Activated naive CD8-positive, alpha-beta T cell treated with anti-CD3 and anti-CD28 coated beads, Interleukin-2, amount 10 ng/mL, durations not matched to agents 7 days and 5 days (primary cell): ENCODE measurements at places on chromosomes 1 and 21. TPM values are rescaled to one million over a fixed set of nuclear protein-coding genes. Genes with fewer than 3 reads are reported as not detected.

CHODL gene
- 0.28 TPM for total RNA-seq

SEMA6C gene
- total RNA-seq = 6.0 TPM

CASQ1 gene
- total RNA-seq = not detected

ATXN7L2 gene
- total RNA-seq = 10.4 TPM

OR2T10 gene
- not detected for total RNA-seq

HSD11B1 gene
- not detected for total RNA-seq

C1orf116 gene
- not detected for total RNA-seq

PIK3R3 gene
- total RNA-seq = 3.4 TPM

RHOU gene
- total RNA-seq = 7.7 TPM

LRRC71 gene
- not detected for total RNA-seq

NIT1 gene
- 44.7 TPM for total RNA-seq

OR2L3 gene
- not detected for total RNA-seq

VCAM1 gene
- total RNA-seq = 0.53 TPM

- DNase-seq = no peak
Observed at GRCh38 chr1:77038000-77038399, 170.7 kb downstream of the ST6GALNAC5 start.

GRCh38 chr1:81432654-81433109 is 368.1 kb upstream of the ADGRL2 start:
- no peak for DNase-seq

GRCh38 chr1:147892216-147892615 is 10.4 kb upstream of the GJA8 start:
- DNase-seq = no peak

GRCh38 chr1:171596119-171596518 is 25.9 kb upstream of the MYOCOS start:
- no peak for DNase-seq

DNA sequence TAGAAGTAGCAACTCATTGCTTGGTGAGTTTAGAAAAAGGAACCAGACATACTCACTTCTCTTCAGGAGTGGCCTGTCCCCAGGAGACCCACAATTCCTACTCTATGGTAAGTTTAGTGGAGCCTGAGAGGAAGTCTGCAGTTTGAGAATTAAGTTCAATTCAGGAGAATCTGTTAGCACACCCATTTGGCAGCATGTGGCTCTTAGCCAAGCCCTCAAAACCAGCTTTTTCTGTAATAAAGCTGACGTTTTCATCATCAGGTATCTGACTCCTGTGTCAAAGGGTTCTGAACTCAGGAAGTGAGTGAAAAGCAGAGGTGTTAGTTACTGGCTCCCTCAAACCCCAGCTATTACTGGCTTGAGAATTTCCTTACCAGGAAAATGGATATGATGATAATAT is 20.4 kb upstream of the RGS16 start:
- no peak for DNase-seq

- no peak for DNase-seq
Observed at GRCh38 chr1:67194209-67194863, 28.1 kb downstream of the IL23R start.

- DNase-seq = no peak
Observed at GRCh38 chr1:111442457-111442856, 6.6 kb downstream of the WDR77 start.

GRCh38 chr21:14405225-14405624 is 22.3 kb upstream of the HSPA13 start:
- no peak for DNase-seq

DNA sequence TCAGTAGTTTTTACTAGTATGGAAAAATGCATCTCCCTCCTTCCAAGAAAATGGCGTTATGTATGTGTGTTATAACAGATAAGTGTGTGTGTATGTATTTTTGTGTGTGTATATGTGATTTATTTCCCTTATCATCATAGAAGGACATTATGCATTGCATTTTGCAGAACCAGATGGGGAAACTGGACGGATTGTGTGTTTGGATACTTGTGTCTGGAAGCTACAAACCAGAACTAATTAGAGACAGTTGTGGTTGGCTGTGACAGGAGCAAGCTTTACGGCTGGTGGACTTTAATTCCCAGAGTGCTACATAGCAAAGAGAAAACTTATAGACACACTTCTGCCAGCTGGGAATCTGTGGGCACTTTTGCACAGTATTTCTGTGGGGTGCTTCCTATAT is 162.5 kb downstream of the RWDD3 start:
- no peak for DNase-seq

- DNase-seq = no peak
Observed at GRCh38 chr1:76023669-76024435, 50.7 kb upstream of the ST6GALNAC3 start.

DNA sequence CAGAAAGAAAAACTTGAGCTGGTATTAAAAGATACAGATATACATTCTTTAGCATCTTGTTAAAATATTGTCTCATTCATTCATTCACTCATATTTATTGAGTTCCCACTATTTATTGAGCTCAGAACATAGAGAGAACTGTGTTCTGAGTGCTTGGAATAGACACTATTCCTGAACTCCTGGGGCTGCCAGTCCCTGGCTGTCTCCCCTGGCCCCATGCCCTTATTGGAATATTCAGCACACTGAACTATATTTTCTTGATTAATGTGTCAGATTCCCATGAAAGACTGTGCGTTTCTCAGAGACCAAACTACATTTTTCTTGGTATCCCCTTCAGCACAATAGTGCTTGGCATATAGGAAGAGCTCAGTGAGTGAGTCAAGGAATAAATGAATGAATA is 44.0 kb upstream of the DAB1 start:
- DNase-seq = no peak

DNA sequence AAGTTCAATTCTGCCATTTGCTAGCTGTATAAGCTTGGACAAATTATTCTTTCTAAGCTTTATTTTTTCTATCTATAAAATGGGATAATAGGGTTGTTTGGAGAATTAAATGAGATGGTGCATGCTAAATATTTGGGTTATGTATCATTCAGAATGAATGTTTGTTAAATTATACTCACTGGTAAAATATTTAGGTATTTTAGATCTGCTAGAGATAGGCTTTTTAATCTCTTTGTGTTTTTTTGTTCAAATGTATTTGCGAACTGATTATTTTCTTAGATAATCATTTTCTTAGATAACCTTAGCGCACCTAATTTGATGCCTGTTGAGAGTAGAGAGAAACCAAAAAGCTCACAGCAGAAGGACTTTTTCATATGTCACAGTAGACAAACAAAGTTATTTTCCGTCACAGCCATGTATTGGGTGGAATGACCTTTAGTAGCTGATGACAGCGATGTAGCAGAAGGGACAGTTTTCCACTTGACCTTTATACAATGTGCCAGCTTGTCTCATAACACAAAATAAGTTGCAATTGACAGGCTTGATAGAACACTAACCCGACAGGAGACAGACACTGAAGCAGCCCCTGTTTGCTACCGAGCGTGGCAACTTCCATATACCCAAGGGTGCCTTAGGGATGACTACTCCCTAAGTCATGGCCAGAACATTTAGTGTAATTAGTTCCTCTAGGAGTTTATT is 93.0 kb downstream of the DISC1 start:
- DNase-seq = no peak

DNA sequence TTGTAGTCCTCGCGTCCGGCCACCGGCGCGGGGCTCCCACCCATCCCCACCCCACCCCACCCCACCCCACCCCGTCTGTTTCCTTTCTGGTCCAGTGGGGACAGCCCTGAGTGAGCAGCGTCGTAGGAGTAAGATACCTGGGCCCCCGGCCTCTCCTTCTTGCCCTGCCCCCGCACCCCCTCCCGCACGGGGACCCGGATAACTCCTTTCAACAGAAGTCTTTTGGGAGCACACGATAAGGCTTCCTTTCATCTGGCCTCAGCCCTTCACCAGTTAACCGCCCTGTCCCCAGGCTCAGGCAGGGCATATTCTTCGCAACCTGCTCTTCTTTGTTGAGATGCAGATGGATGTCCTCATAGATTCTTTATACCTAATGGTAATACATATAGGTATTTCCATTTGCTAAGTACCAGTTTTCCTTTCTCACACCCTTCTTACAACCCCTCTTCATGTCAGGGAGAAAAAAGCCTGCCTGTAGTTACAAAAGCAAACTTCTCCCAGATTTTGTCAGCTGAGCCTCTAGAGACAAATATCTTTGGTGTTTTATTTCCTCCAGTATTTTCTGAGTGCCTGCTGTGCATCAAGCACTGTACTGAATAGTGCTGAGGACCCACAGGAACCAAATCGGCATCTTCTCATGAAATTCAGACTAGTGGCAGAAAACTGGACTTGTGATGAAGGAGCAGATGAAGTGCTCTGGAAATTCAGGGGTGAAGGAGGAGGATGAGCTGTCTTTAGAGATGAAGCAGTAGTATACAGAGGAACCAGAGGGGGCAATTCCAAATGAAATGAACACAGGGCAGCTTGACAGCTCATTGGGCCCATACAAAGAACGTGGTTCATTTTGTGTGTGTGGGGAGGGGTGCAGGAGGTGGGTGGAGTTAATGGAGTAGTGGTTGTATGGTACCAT is 33.6 kb downstream of the SLC2A1 start:
- DNase-seq = no peak

GRCh38 chr1:163610486-163610885 is 288.7 kb downstream of the NUF2 start:
- no peak for DNase-seq

DNA sequence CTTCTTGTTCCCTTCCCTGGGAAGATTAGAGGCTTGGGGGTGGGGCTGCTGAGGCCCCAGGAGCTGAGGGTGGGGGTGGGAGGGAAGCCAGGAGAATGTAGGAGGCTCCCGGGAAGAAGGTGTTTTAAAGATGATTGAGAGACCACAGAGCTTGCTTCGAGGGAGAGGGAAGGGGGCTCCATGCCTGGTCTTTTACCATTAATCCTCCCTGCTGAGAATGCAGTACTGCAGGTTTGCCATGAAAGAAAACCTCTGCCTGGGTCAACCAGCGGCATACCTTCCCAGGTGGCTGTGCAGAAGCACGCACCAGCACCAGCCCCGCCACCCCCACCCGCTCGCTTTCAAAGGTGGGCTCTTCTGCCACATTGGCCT is 15.4 kb downstream of the ABCA4 start:
- no peak for DNase-seq

DNA sequence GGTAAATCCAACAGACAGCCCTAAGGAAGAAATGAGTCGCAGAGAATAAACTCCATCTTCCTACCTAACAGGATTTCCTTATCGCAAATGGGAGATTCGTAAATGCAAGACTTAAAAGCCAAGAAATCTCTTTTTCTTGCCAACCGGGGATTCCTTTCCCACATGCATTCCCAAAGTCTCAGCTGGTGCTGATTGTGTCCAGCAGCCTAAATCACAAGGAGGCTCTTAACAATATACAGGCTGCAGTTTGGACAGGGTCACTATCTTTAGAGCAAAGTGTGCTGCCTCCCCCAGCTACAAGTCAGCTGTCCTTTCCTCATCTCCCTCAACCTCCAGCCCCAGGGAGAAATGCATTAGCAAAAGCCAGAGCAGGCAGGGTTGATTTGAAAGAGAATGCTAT is 189.8 kb upstream of the PLXNA2 start:
- DNase-seq = no peak

- DNase-seq = no peak
Observed at GRCh38 chr1:224670506-224670905, 54.4 kb downstream of the CNIH3 start.

DNA sequence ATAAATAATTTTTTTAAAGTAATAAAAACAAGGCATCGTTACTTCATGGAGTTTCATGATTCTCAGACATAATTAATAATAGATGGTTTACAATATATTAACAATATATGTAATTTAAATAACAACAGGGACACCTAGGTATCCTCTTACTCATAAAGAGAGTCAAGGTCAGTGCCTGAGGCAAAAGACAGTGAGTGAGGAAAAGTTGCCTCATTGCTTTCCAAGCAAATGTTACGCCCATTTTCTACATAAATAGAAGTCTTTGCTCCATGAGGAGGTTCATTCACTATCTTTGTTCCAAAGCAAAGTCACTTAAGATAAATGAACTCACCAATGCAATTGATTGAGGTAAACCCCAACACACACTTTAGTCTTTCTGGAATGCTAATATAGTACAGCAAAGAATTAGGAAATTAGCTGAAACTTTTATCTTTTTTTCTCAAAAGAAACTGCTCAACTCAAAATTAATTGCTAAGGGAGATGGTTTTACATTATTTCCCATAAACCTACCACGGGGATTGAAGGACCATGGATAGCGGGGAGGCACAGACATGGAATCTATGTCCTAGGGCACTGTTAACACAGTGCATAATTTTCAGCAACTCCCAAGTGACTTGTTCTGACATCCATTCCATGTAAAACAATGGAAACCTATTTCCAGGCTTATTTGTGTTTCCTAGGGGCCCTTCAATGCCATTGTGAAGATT is 19.6 kb downstream of the BCL9 start:
- no peak for DNase-seq

DNA sequence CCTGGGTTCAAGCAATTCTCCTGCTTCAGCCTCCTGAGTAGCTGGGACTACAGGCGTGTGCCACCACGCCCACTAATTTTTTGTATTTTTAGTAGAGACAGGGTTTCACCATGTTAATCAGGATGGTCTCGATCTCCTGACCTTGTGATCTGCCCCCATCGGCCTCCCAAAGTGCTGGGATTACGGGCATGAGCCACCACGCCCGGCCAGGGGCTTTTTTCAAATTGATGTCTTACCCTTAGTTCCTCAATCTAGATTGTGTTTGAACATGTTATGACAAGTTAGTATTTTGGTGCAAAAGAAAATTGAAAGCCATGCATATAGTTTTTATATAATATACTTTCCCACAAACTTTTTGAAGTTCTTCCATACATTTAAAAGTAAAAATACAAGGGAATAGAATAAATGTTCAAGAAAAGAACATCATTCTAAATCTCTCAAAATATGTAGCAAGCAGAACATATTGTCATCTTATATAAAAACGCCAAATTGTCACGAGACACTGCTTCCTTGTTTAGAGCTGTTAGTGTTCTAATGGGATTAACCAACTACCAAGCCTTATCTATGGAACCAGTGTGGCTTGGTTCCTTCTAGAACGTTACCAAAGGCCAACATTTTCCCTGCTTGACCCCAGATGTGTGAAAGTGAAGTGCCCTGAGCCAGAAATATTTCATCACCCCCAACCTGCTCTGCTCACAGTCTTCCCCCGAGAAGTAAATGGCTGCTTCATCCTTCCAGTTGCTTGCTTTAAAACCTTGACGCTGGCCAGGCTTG is 9.5 kb upstream of the PLEKHM2 start:
- DNase-seq = no peak

GRCh38 chr1:52186449-52186848 is 44.6 kb downstream of the ZFYVE9 start:
- DNase-seq = no peak

DNA sequence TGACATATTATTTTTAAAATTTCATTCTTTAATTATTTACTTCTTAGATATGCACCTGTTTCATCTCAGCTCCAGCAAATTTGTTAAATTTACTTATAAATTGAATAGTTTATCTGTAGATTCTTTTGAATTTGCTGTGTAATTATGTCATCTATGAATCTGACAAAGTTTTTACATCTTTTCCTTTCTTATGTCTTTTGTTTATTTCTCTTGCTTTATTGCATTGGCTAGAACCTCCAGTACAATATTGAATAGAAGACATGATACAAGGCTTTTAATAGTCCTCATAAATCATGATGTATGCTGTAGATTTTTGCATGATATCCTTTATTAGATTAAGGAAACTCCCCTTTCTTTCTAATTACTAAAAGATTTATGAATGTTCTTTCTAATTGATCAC is 20.8 kb downstream of the CR1 start:
- DNase-seq = no peak
